ENCODE measurements at places on chromosomes 12 and 14. TPM values are rescaled to one million over a fixed set of nuclear protein-coding genes. Genes with fewer than 3 reads are reported as not detected.

Gene ASPG
- total RNA-seq, result not detected

Gene MYF6
- total RNA-seq, result not detected

Gene NRIP2
- total RNA-seq, result not detected

Gene KLRC1
- not detected for total RNA-seq

Gene SYNDIG1L
- total RNA-seq, result not detected

Gene SLC2A14
- total RNA-seq, result under 0.01 TPM

Gene TAS2R8
- not detected for total RNA-seq

Gene ITGB7
- 5.8 TPM for total RNA-seq

Gene HRK
- 5.2 TPM for total RNA-seq

Gene C12orf50
- total RNA-seq, result under 0.01 TPM

Gene LACRT
- total RNA-seq, result not detected

Gene CPNE6
- not detected for total RNA-seq

Gene TMEM63C
- total RNA-seq, result not detected

Gene NKX2-1
- total RNA-seq, result not detected

Gene LHX5
- total RNA-seq, result not detected

Gene DICER1
- 49.6 TPM for total RNA-seq

Gene RNU4-1
- under 0.01 TPM for total RNA-seq
